COR-L47 (cell line): ENCODE measurements at places on chromosomes 12 and 14.

DNA sequence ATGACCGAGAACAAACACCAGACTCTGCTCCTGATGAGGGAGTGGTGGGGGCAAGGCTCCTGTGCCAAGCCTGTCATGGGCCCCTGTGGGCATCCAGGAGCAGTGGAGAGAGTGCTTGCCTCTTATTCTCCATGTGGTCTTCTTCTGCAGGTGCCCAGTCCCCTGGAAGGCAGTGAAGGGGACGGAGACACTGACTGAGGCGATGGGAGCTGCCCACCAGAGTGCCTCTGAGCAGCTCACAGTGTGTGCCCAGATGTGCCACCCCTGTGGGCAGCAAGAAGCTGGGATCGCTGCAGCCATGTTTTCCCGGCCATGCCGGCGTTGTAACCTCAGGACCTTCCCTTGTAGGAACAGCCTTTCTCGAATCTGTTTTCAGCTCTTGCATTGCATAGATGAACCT, 6.4 kb upstream of the EP400 start:
- DNase-seq, result no peak

DNA sequence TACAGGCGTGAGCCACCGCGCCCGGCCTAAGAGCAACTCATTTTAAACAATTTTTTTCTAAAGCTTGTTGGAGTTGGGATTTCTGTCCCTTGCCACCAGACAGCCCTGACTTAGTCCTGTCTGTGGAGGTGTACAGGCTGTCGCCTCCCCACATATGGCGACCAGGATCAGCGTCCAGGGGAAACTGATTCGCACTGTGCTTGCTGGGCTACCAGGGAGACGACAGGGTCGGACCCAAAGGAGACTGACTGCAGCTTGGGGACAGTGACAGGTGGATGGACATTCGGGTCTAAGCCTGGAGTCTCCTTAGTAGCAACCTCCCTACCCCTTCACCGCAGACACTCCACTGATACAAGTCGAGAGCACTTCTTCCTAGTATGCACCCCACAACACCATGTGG, 40.3 kb downstream of the TRAFD1 start:
- DNase-seq, result no peak

- peak; percentile 13 for DNase-seq
These were observed 1.6 kb downstream of the OAS3 start for GRCh38 chr12:112939761-112940381.

GRCh38 chr12:24797901-24798300, 151.0 kb downstream of the BCAT1 start:
- no peak for DNase-seq

DNA sequence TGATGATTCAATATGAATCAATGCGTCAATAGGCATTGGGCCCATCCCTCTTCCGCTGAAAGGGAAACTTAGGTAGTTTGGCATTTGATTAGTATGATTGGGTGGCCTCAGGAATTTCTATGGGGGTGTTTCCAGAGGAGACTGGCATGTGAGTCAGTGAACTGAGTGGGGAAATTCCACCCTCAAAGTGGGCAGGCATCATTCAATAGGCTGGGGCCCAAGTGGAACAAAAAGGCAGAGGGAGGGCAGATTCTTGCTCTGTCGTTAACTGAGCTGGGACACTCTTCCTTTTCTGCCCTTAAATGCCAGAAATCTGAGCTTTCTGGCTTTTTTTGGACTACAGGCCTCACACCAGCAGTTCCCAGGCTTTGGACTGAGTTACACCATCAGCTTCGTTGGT, 373.5 kb downstream of the RPS29 start:
- DNase-seq, result no peak
